KBM-7 (cell line): ENCODE measurements at places on chromosomes 4 and X.

- no peak for DNase-seq
Measured at GRCh38 chr4:150130933-150131332, 52.7 kb downstream of the DCLK2 start.

- peak; percentile 61 for DNase-seq
Measured at GRCh38 chr4:70943114-70943513, 40.9 kb downstream of the MOB1B start.

DNA sequence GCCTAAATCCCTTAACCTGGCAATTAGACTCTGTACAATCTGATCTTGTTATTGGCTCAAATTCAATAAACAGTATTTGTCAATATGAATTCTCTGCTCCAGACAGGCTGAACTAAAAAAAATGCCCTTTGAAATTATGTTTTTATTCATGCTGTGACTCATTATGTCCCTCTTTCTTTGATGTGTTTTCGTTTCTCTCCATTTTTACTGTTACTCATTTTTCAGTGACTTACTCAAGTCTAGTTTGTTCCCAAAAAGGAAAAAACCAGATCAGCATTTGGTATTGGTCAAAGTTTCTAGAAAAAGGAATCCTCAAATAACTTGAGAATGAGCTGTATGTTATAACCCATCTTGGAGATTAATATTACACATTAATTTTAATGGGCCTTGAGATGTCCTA, 40.4 kb downstream of the UNC5C start:
- no peak for DNase-seq

DNA sequence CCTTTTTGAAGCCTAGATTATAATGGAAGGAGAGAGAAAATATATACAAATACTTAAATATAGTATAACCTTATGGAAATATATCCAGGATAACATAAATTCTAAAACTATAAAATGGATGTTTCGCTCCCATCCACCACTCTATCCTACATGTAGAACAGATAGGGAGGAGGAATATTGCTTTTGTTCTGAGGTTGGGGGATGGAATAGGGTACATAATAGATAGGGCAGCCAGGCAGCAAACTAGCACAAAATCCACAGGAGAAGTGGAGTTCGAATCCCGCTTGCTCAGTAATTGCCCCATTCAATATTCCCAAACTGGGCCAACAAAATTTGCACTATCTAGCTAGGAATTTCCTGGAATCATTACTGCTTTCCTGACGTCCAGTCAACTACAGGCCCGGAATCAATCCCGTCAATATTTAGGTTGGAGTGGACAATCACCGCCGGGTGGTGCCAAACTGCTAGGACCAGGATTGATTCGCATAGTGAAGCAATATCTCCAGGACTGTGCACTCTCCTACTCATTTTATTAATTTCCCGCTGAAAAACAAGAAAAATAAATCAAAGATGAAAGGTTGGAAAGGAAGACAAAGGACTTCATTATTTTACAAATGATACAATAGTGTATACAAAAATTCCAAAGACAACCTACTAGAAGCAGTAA, 40.4 kb upstream of the PAPSS1 start:
- DNase-seq = peak; percentile 14

- DNase-seq = peak; percentile 61
Measured at GRCh38 chrX:18707426-18708049, at the start of gene PPEF1. Gene PPEF1, plus strand, starts transcription at chrX:18707645. Its CDS starts 136 bp downstream, at chrX:18707781.

- DNase-seq = no peak
Measured at GRCh38 chrX:13024986-13025385, 19.4 kb downstream of the FAM9C start.

GRCh38 chr4:182671749-182672148, 245.4 kb downstream of the DCTD start:
- no peak for DNase-seq

DNA sequence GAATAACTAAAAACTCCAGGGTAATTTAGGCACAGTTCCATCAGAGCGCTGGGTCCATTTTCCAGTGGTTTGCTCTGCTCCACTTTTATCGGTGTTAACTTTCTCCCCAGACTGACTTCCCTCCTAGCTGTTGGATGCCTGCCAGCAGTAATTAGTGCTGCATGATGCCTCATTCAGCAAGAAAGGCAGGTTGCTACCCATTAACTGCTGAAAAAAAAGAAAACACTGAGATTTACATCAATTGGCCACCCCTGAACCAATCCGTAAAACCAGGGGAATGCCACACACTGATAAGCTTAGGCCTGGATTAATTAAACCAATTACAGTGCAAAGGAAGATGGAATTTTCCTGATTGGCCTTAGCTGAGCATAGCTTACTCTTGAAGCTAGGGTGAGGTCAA, 182.4 kb upstream of the CXXC4 start:
- DNase-seq = peak; percentile 46
